ENCODE measurements at places on chromosomes 1 and 21.

DNA sequence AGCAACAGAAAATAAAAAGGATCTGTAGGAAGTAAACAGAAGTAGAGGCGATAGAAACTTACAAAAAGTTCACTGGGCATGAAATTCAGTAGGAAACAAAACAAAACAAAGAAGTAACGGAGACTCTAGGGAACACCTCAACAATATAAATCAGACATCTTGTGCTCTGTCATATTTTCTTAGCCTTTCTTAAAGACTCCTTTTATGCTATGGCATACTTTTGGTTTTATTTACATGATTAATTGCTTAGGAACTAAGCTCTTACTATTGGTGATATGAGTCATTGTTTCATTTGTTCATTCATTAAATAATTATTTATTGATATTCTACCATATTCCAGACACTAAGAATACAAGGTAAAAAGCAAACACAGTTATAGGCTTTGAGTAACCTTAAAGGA, 126.6 kb downstream of the KCNT2 start:
- DNase-seq, result no peak

GRCh38 chr21:14901482-14901958, 163.3 kb downstream of the NRIP1 start:
- peak; percentile 42 for DNase-seq

GRCh38 chr1:234134878-234135277, 230.4 kb downstream of the SLC35F3 start:
- DNase-seq, result no peak

DNA sequence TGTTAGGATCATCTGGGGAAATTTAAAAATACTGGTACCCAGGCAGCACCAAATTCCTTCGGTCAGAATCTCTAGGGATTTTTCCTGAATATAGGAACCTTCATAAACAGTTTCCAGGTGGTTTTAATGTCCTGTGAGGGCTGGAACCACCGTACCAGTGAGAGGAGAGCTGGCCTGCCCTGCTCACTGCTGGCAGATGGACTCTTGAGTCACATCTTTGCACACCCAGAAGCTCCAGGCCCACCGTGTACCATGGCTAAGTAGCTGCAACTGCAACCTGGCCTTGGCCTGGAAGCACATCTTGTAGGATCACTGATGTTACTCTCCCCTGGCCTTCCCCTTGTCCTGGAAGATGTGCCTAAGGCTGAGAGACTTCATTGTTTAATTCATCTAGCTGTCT, 181.5 kb downstream of the DISC1 start:
- no peak for DNase-seq

GRCh38 chr1:206790502-206791250, 18.4 kb upstream of the IL10 start:
- DNase-seq, result no peak

DNA sequence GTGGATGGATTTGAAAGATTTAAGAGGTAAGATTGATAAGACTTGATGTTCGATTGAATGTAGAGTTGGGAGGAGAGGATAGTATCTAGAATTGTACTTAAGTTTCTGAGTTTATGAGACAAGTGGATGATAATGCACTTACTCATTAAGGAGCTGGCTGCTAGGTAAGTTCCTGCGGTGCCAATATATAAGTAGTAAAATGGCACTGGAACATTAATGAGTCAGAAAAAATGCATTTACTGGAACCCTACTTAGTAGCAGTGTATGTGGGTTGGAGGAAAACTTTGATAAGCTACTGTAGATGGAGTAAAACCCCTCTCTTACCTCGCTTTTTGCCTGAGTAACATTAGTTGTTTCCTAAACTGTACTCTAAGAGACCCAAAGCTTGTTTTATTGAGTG, 68.2 kb downstream of the ZFYVE9 start:
- no peak for DNase-seq

DNA sequence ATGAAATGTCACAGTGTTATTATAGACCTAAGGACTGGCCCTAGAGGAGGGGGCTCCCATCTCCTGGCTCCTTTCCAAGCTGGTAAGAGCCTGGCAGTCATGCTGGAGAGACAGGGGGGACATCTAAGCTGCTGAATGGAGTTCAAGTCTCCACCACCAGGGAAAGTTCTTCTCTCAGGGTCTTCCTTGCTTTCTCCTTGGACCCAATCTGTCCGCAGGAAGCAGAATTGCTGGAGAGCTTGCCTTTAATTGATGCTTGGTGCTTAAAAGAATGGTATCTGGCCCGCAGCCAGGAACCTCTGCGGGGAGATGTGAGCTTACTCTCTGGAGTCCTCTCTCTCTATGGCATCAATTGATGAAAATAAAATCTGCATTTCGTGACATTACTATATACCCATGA, 25.1 kb downstream of the IRF2BP2 start:
- no peak for DNase-seq

DNA sequence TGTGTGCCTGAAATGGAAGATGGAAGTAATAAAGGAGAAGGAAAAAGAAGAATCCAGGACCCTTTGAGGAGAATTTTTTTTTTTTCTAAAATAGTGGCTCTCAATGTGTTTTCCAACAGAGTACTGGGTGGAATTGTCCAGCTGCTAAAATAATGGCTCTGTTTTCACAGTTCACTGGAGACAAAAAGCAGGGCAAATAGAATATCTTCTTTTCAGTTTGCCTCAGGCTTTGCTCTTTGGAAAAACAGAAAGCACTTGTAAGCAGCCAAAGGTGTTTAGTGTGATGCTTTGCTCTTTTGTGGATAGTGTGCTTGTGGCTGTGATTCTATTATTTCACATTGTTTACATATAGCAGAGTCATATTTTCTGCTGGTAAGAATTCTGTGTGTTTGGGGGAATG, 77.4 kb upstream of the MROH9 start:
- DNase-seq, result no peak

GRCh38 chr1:15243275-15244043, 3.6 kb upstream of the FHAD1 start:
- no peak for DNase-seq

GRCh38 chr21:25912402-25912746, 177.6 kb downstream of the GABPA start:
- DNase-seq, result no peak
